T1000 (cell line): ENCODE measurements at places on chromosomes 5 and 9.

DNA sequence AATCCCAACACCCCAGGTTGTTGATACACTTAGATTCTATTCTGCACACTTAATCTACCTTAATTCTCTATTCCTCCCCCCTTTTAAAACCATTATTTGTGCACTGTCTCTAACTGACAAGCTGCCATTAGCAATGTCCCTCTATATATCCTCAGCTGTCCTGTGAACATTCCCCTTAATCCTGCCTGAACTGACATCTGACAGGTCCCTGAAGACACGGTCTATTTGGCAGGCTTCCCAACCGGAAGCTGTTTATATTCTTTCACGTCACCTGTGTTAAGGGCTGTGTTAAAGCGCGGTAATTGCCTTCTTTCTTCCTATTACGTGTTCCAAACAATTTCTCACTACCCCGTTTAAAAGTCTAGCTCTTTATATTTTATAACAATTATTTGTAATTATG, 277.3 kb downstream of the CDH9 start:
- DNase-seq: no peak

DNA sequence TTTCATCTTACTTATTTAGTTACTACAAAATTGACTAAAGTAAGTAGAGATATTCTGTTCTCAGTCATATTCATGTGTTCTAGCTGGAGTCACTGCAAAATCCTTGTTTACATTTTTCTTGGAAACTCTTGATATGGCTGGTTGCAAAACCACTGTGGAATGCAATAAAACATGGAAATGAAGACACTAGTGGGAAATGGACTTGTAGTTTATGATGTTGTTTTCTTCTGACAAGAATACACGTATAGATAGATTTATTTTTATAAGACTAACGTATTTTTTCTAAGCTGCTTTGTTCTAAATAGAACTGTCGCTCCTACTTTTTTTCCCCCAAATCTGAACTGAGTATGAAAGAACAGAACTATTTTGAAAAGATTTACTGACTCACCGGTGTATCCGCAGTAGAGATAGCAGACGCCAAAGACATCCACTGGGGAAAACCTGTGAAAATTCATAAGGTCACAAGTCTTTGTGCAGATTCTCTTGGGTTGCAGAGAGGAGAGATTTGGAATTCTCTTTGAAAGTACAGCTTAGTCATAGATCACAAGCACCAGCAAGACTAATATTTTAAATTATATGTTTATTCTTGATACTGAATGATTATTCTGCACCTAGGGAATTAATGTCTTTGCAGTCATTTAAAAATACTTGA, 119.6 kb upstream of the TAF11L2 start:
- no peak for DNase-seq

- DNase-seq: no peak
Observed at GRCh38 chr9:136191960-136192286, 13.0 kb downstream of the LHX3 start.

DNA sequence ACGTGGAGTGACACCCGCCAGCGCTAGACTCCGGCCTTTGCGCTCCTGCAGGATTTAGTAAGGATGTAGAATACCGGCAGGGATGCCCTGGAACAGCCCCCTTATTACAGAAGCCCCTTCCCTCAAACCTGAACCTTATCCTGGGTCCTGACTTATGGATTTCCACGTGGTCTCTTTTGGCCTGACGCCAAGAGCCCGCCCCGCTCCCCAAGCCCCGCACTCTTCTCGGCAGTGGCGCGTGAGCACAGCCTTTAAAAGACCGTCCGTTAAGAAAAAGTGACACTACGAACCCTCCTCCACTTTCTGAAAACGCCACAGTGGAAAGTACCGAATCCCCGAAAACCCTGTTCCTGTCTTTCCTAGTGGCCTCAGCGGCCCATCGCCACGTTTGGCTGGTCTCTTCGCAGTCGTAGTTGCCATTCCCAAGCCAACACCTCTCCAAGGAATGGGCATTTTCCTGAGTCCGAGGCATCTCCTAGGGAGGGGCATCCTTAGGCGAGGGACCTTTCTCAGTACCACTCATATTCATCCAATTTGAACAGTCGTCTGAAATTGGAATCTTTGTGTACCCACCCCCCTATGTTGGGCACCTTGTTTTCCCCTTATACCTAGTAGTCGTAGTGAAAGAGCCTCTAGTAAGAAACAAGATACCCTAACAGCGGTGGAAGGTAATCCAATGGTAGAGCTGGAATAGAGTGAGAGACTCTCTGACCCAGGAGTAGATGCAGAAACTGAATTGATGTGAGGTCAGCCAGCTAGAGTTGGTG, 732 bp upstream of the MCIDAS start:
- no peak for DNase-seq

GRCh38 chr9:119781886-119782285, 412.7 kb upstream of the BRINP1 start:
- DNase-seq: no peak

- no peak for DNase-seq
Observed at GRCh38 chr5:125967576-125967975, 455.6 kb upstream of the GRAMD2B start.

GRCh38 chr5:20832204-20833080, 844.4 kb upstream of the CDH18 start:
- DNase-seq: no peak

DNA sequence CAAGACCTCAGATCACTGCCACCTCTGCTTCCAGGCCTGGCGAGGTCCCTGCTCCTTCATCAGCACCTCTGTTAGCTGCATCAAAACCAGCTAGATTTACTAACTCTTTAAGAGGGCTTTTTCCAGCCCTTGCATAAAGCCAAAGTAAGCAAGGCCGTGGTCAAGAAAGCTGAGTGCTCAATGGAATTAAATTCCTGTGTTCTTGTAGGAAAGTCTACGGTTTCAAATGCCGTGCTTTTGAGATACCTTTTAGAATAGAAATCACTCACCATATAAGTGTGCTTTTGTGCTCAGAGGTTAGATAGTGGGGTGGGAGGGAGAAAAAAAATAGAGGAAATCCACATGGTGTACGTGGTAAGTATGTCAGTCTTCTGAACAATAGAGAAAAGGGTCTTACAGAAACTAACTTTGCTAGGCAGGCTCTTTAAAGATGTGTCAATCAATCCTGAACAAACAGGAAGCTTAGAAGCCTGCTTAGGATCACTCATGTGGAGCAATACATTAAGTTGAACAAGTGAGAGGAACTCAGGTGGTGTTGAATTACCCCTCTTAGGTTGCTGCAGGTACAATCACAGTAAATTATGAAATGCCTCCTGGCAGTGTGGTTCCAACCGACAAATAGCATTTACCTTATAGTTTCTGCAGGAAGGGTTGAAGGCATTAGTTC, 79.7 kb downstream of the SEMA6A start:
- DNase-seq: no peak
